Naive thymus-derived CD8-positive, alpha-beta T cell (primary cell): ENCODE measurements at places on chromosomes 7 and 10.

DNA sequence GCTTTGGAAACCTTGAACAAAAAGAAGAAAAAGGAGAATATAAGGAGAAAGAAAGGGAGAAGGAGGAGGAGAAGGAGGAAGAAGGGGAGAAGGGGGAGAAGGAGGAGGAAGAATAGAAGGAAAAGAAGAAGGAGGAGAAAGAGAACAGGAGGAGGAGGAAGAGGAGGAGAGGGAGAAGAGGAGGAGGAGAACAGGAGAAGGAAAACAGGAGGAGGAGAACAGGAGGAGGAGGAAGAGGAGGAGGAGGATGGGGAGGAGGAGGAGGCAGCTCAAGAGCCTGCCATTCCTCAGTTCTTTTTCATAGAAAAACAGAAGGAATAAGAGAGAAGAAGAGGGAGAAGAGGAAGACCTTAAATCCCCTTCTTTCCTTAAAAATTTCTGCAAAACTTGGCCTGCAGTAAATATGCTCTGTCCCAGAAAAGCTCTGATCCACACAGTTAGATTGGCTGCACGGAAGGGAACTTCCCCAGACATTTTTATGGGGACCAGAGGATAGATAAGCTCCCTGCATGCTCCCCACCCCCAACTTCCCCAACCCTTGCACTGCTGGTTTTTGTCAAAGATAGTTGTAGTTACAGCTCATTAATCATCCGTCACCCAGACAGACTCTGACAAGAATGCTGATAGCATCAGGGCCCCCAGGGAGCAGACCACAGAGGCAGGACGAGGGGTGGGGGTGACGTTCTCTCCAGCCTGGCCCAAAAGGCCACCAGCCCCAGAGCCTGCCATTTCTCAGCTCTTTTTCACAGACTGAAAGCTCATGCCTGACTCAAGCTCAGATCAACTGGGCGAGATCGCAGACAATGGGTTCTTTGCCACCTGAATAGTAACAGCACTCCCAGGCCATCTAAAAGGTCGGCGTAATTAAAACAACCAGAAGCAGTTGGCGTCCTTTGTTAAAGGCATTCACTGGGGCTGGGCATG lies 34.5 kb upstream of the LYZL1 start:
- DNase-seq, result no peak

GRCh38 chr10:105594296-105594695 lies 953.2 kb downstream of the SORCS3 start:
- DNase-seq, result no peak

GRCh38 chr7:70704831-70705346 lies 427.1 kb upstream of the GALNT17 start:
- no peak for DNase-seq

GRCh38 chr7:139108266-139109187 lies 993 bp downstream of the ZC3HAV1 start:
- no peak for DNase-seq

GRCh38 chr10:24643679-24644209 lies 79.9 kb downstream of the ARHGAP21 start:
- no peak for DNase-seq

GRCh38 chr7:78019447-78020135 lies 221.0 kb downstream of the PHTF2 start:
- DNase-seq, result peak; percentile 47
